ENCODE measurements at places on chromosomes 12 and 14. TPM values are rescaled to one million over a fixed set of nuclear protein-coding genes. Genes with fewer than 3 reads are reported as not detected.

RNASE3 gene
- not detected for total RNA-seq

PLEKHD1 gene
- total RNA-seq = 1.0 TPM

GRCh38 chr12:12749433-12749832 lies 32.3 kb downstream of the CDKN1B start:
- DNase-seq = no peak

GRCh38 chr12:100359822-100360221 lies 2.9 kb downstream of the SLC17A8 start:
- DNase-seq = no peak

DNA sequence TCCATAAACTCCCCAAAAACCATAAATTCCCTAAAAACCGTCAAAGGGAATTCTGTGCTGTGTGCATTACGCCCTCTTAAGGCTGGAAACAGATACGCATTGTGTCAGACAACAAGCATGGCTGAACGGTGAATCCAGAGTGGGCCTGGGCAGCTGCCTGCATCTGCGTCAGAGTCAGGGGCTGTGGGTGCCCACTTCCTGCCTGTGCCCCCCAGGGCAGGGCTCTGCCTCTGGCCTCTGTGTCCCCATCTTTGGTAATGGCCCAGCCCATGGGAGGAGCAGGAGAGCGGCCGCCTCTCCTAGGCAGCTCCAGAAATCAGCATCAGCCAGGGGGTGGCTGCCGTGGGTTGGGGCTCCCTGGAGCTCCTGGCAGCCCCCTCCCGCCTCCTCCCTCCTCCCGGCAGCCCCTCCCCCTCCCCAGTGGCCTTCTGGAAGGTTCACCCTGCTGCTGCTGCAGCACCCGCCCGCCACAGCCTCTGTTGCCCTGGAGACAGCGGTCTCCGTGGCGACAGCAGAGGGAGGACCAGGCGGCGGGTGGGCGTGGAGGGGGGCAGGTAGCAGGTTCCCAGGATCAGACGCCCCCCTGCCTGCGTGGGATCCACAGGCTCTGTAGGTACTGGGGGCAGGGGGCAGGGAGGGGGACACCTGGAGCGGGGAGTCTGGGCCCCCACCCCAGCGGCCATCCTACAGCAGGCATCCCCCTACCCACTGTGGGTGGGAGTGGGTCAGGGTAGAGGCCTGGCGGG lies 5.9 kb downstream of the MMP17 start:
- DNase-seq = no peak

- no peak for DNase-seq
Measured at GRCh38 chr12:100213016-100213891, 12.6 kb downstream of the ACTR6 start.

DNA sequence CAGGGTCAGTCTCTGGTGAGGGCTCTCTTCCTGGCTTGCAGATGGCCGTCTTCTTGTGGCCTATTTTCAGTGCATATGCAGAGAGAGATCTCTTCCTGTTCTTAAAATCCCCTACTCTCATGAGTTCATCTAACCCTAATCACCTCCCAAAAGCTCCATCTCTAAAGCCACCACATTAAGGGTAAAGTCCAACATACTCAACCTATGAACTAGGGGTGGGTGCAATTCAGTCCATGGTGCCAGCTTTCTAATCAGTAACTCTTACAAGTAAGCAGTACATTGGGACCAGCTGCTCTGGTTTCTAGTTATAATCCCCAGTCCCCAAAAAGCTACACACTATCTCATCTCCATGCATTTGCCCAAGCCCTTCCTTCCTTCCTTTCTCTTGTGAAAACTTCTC lies 365.1 kb downstream of the MED13L start:
- no peak for DNase-seq

- DNase-seq = no peak
Measured at GRCh38 chr14:58738876-58739275, 101.1 kb downstream of the DACT1 start.

DNA sequence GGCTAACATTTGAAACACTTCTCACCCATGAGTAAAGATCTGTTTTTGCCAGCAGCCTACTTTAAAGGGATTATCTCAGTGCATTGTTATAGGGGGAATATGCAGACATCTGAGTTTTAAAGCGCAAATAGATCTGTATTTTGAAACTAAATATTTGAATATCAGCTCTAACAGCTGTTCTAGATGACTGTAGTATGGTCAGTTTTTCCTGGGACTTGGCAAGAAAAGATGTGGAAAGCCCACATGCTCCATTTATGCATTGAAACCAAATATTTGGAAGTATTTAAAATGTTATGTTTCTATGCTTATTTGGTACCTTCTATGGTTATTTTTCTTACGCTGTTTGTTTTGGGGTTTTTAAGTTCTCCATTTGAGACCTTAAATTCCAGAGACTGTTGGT lies 41.7 kb downstream of the RIC8B start:
- DNase-seq = no peak

GRCh38 chr12:131894981-131895639 lies 688 bp downstream of the ULK1 start:
- peak; percentile 28 for DNase-seq

Measured in thyroid gland (tissue), 4 donors.